Vagina (tissue), 2 donors: ENCODE measurements at places on chromosomes 3 and 15.

DNA sequence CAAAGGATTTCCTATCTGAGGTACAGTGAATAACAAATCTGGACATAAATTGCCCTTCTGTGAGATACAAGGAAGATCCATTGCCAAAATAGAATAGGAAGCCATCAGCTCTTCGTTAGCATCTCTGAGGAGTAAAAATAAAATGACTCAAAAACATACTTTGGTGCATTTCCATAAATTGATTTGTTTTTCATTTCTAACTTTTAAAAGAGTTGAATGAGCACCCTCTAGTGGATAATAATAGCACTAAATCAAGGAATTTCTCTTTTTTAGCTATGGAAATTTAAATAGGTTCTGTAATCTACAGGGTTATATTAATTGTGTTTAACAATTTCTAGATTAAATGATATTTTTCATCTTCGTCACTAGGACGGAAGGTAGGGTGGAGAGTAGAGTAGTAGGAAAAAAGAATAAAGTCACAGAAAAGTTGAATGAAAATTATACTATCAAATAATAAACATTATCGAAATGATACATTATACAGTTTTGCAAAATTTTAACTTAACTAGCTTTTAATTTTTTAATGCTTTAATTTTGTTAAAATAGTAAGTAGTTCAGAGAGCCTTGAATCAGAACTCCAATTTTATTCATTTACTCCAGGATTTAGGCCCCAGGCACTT is 6.4 kb downstream of the NSUN3 start:
- peaks cover 18% of the 10 kb centered on the region for H3K4me1 ChIP-seq
- H3K36me3 ChIP-seq: peaks cover 12% of the 10 kb centered on the region
- DNase-seq: no peak
- no peaks in the 10 kb centered on the region for H3K27me3 ChIP-seq

GRCh38 chr15:56805466-56806147 is 72.3 kb upstream of the ZNF280D start:
- no peaks in the 10 kb centered on the region for H3K27me3 ChIP-seq
- H3K36me3 ChIP-seq: no peaks in the 10 kb centered on the region
- DNase-seq: no peak
- H3K27ac ChIP-seq: peak overlapping the region; percentile 68

GRCh38 chr3:195870442-195870841 is 37.9 kb downstream of the TNK2 start:
- no peak for DNase-seq
- H3K4me3 ChIP-seq: no peak overlapping the region
- H3K4me1 ChIP-seq: no peaks in the 10 kb centered on the region
- no peaks in the 10 kb centered on the region for H3K36me3 ChIP-seq

GRCh38 chr3:46866720-46867549 is 3.7 kb upstream of the MYL3 start:
- no peak for DNase-seq
- peaks cover 36% of the 10 kb centered on the region for H3K4me1 ChIP-seq
- H3K27ac ChIP-seq: peak overlapping the region; percentile 66
- H3K36me3 ChIP-seq: no peaks in the 10 kb centered on the region
- H3K27me3 ChIP-seq: no peaks in the 10 kb centered on the region
- H3K4me3 ChIP-seq: no peak overlapping the region

DNA sequence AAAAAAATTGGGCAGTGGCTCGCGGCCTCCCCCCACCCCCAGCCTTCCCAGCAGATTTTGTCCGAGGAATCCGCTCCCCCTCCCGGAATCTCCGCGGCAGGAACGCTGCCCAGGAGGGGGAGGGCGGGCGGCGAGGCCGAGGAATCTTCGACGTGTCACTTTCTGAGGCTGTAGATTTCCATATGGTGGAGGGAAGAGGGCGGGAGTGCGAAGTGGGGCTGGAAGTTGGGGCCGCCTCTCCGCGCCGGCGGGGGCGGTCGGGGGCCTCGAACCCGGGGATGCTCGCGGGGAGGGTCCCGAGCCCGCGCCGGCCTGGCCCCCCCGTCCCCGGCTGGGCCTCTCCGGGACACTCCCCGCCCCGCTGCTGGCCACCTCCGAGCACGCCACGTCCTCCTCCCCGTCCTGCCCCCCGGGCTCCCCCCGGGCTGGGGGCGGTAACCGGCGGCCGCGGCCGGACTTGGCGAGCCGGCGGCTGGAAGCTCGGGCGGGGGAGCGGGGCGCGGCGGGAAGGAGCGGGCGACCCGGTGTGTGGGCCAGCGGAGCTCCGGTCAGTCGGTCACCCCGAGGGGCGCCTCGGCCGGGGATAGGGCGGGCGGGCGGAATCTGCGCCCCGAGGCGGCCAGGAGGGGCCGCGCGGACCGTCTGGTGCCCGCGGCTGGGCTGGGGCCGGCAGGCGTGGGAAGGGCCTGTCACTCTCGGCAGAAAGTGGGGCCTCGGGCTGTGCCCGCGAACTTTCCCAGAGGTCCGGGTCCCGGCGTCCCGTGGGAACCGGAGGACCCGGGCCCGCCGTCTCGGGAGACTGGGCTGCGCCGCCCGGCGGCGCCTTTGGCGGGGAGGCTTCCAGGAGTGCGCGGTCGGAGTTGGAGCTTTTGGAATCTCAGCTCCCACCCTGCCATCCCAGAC is 951 bp downstream of the FNDC3B start:
- H3K27me3 ChIP-seq: no peaks in the 10 kb centered on the region
- peaks cover 35% of the 10 kb centered on the region for H3K4me1 ChIP-seq
- peak overlapping the region; percentile 98 for H3K27ac ChIP-seq
- DNase-seq: no peak
- peak overlapping the region; percentile 98 for H3K4me3 ChIP-seq

GRCh38 chr3:52533623-52534280 is at the start of gene NT5DC2:
Gene NT5DC2 (minus strand): TSS chr3:52533857. CDS start chr3:52533737, 120 bp downstream.
- peak within 1 kb of the TSS; percentile 92 for H3K27ac ChIP-seq
- no peaks in the 10 kb centered on the region for H3K27me3 ChIP-seq
- no peak for DNase-seq

DNA sequence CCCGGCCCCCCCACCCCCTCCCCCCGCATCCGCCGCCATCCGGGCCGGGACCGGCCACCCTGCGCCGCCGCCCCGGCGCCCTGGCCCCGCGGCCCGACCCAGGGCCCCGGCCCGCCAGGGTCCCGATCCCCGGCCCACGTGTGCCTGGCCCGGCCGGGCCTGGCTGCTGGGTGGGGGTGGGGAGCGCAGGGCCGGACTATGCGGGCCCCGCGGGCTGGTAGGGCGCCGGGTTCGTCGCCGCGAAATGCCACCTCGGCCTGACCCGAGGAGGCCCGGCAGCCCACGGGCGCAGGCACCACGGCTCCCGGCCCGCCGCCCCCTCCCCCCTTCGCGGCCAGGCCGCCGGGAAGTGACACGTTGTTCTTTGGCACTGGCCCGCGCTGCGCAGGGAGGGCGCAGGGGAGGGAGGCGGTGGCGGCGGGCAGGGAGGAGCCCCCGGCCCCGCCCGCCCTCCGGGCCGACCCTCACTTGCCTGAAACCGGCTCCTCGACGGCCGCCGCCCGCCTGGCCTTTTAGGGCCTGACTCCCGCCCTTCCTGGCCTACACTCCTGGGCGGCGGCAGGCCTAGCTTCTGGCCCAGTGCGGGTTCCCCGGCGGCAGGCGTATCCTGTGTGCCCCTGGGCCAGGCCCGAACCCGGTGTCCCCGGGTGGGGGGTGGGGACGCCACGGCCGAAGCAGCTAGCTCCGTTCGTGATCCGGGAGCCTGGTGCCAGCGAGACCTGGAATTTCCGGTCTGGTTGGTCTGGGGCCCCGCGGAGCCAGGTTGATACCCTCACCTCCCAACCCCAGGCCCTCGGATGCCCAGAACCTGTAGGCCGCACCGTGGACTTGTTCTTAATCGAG is 515 bp downstream of the EIF4G1 start:
- peak overlapping the region; percentile 66 for H3K4me3 ChIP-seq
- no peak for DNase-seq
- H3K36me3 ChIP-seq: peaks cover 8% of the 10 kb centered on the region
- peaks cover 47% of the 10 kb centered on the region for H3K4me1 ChIP-seq
- H3K27ac ChIP-seq: peak overlapping the region; percentile 94

DNA sequence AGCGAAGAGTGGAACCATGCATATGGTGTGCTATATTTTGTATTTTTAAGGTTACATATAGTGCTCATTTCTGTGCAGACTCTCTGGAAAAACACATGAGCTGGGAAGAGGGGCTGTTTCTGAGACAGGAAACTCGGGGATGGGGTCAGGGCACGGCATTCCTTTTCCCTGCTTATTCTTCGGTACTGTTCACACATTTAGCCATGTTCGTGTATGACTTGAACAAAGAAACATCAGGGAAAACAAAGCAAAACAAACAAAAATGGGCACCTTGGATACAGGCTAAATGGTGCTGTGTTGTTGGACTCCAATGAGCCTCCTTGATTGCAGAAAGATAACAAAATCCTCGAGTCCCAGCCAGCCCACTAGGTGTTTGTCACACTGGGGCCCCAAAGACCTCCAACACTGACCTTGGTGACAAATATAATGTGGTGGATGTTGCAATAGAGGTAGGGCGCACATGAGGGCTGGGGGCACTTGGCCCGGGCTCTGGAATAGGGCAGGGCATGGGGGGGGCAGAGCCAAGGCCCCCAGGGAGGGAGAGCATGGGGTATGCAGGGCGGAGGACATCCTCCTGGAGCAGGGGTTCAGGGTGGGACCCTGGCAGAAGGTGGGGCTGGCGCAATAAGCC is 19.3 kb downstream of the DNASE1L3 start:
- H3K27ac ChIP-seq: no peak overlapping the region
- no peak for DNase-seq
- H3K4me3 ChIP-seq: no peak overlapping the region
- H3K4me1 ChIP-seq: peaks cover 8% of the 10 kb centered on the region

GRCh38 chr15:24696201-24696600 is 20.6 kb downstream of the NPAP1 start:
- no peaks in the 10 kb centered on the region for H3K27me3 ChIP-seq
- no peak overlapping the region for H3K4me3 ChIP-seq
- no peaks in the 10 kb centered on the region for H3K36me3 ChIP-seq
- no peak for DNase-seq
- no peak overlapping the region for H3K27ac ChIP-seq

DNA sequence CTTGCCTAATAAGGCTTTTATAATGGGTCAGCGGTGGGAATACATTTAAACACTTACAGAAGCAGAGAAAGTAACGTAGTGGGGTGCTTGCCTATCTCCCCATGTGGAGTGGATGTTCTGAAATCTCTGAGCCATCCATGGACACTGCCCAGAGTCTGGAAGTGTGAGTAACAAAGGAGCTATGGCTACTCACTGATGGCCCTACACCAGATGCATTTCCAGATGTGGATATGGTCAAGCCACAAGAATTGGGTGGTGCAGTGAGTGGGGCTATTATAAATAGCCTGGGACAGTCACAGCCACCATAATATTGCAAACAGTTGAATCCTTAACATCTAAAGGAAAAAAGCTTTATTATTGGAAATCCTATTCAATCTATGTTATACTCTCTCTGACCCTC is 96.6 kb downstream of the CGNL1 start:
- no peak overlapping the region for H3K27ac ChIP-seq
- no peak overlapping the region for H3K4me3 ChIP-seq
- no peak for DNase-seq
- peaks cover 9% of the 10 kb centered on the region for H3K4me1 ChIP-seq

- H3K4me1 ChIP-seq: peaks cover 8% of the 10 kb centered on the region
- H3K4me3 ChIP-seq: no peak overlapping the region
- DNase-seq: no peak
- H3K27me3 ChIP-seq: no peaks in the 10 kb centered on the region
- H3K36me3 ChIP-seq: no peaks in the 10 kb centered on the region
Observed at GRCh38 chr3:138375447-138375846, 27.1 kb downstream of the MRAS start.

DNA sequence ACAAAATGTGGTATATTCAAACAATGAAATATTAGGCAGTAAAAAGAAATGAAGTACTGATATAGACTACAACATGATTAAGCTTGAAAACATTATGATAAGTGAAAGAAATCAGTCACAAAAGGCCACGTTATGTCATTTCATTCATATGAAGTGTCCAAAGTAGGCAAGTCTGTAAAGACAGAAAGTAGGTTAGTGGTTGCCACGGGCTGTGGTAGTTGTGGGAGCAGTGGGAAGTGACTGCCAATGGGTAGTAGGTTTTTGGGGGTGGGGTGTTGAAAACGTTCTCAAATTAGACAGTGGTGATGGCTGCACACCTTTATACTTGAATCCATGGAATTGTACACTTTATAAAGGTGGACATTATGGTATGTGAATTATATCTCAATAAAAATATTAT is 12.1 kb downstream of the GALNT15 start:
- H3K4me1 ChIP-seq: peaks cover 26% of the 10 kb centered on the region
- DNase-seq: no peak
- no peak overlapping the region for H3K4me3 ChIP-seq
- H3K36me3 ChIP-seq: no peaks in the 10 kb centered on the region
- no peak overlapping the region for H3K27ac ChIP-seq

- no peak for DNase-seq
- no peak overlapping the region for H3K4me3 ChIP-seq
- H3K4me1 ChIP-seq: no peaks in the 10 kb centered on the region
- no peak overlapping the region for H3K27ac ChIP-seq
- H3K36me3 ChIP-seq: no peaks in the 10 kb centered on the region
Observed at GRCh38 chr3:1374471-1374870, 281.6 kb downstream of the CNTN6 start.

DNA sequence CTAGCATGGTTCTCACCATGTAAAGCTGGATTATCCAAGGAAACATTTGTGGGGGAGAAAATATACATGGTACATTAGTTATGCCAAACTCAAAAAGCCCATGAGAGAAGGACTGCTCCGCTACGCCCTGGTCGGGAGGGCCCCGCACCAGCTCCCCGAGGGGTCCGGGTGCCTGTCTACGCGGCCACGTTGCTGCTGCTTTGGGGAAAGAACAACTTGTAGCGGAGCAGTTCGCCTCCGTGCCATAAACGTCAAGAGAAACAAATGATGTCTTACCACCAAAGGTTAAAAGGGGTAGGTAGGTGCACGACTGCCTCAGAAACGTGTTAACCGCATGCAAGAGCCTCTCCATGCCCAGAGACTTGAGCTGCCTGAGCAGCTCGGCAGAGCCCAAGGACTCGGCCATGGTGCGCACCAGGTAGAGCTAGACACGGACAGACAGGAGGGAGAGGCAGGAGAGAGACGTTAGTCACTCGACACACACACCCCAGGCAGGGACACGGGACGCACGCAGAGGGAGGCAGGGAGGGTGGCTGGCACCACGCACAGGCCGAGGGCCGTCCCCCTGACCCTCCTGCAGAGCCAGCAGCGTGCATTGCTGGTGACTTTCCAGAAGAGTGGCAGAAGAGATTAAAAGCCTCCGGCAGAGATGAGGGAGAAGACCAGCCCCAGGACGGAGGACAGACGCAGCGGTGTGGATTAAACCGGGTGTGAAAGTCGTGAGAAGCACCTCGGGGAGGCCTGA is 63.4 kb downstream of the CYFIP1 start:
- no peak for DNase-seq
- H3K27ac ChIP-seq: no peak overlapping the region
- no peaks in the 10 kb centered on the region for H3K27me3 ChIP-seq

GRCh38 chr15:63819645-63820044 is 14.1 kb downstream of the HERC1 start:
- no peak for DNase-seq
- peaks cover 62% of the 10 kb centered on the region for H3K4me1 ChIP-seq
- H3K27ac ChIP-seq: no peak overlapping the region
- no peak overlapping the region for H3K4me3 ChIP-seq
- H3K36me3 ChIP-seq: no peaks in the 10 kb centered on the region

GRCh38 chr15:84881520-84881830 is 3.0 kb upstream of the SLC28A1 start:
- H3K4me1 ChIP-seq: no peaks in the 10 kb centered on the region
- no peaks in the 10 kb centered on the region for H3K36me3 ChIP-seq
- H3K27ac ChIP-seq: no peak overlapping the region
- no peak overlapping the region for H3K4me3 ChIP-seq
- H3K27me3 ChIP-seq: no peaks in the 10 kb centered on the region

GRCh38 chr15:41483519-41483918 is 10.2 kb upstream of the ITPKA start:
- no peak overlapping the region for H3K4me3 ChIP-seq
- H3K36me3 ChIP-seq: peaks cover 44% of the 10 kb centered on the region
- no peak overlapping the region for H3K27ac ChIP-seq
- H3K27me3 ChIP-seq: no peaks in the 10 kb centered on the region
